ENCODE measurements at places on chromosomes 3 and 15.

DNA sequence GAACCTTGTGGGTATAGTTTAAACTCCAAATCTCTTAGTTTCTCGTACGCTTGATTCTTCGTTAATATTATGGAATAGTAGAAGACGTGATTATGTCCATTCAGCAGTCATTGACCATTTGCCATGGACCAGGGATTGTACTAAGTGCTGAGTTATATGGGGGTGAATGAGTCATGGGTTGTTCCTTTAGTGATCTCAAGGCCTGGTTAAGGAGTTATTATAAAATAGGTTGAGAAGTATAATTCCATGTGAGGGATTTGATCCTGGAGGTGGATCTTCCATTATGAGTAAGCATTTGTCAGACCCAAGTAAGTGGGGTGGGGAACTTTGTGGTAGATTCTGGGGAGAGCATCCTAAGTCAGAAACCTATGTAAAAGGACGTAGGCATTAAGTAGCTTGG is 15.4 kb downstream of the NR2C2 start:
- DNase-seq, result no peak

- no peak for DNase-seq
Observed at GRCh38 chr3:31408720-31409119, 124.0 kb upstream of the STT3B start.

GRCh38 chr3:165521131-165521871 is 315.9 kb downstream of the BCHE start:
- DNase-seq, result no peak

DNA sequence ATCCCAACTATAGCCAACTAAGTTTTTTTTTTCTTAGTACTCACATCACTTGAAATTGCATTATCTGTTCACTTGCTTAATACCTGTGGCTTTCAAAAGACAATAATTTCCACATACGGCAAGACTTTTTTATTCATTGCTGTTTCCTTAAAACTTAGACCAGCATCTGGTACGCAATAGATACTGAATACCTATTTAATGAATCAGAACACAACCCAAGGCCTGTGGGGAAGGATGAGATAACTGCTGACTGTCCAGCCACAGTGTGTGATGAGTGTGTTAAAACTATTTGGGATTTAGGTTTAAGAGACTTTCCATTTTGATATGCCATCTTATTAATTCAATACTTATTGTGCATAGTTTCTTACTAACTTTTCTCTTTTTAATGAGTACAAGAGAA is 988.7 kb downstream of the NTRK3 start:
- no peak for DNase-seq

- no peak for DNase-seq
Observed at GRCh38 chr3:191176038-191176785, 22.8 kb upstream of the OSTN start.

DNA sequence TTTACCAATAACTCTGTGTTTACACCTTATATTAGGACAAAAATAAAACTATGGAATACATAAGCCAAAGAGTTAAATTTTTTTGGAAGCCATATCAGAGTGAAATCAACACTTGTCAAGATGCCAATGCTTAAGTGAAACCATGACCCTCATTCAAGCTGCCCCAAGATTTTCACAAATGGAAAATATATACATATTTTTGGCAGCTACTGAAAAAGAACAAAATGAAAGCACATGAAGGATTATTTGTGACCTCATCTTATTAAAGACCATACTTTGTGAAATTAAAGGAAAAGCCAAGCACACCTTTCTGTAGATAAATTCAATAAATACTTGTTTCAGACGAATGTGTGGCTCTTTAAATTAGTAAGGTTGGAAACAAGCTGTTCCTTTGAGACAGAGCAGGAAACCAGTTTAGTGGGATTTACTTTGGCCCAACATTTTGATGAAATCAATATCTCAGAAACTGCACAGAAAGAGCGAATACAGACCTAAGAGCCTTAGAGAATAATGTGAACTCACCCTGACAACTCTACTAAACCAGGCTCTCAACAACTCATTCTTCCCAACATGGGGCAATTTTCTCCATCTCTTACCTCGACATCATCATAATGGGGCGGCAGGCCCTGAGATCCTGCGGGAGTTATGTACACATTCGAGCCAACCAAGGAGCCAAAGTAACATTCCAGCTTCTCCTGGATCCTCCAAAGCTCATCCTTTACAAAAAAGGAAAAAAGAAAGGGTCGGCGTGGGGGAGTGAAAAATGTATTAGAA is 11.1 kb downstream of the RIOX2 start:
- DNase-seq, result no peak

DNA sequence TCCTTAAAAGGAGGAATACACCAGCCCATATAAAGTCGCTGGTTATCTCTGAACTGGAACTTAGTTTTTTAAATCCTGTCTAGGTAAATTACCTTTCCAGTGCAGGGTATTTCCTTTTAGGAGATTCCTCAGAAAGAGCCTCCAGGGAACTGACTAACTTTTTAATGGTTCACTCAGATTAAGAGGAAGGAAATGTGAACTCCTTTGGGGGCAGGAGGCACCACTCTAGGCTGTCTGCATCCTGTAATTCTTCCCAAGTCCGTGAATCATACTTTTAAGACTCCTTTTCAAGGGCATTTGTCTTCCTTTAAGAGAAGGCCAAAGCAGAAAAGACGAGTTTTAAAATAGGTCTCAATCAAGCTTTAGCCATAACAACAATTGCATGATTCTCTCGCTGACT is 871.2 kb upstream of the NR2F2 start:
- DNase-seq, result no peak
